Mucosa of descending colon (tissue), 3 donors: ENCODE measurements at places on chromosomes 1 and 21. TPM values are rescaled to one million over a fixed set of nuclear protein-coding genes. Genes with fewer than 3 reads are reported as not detected.

DNA sequence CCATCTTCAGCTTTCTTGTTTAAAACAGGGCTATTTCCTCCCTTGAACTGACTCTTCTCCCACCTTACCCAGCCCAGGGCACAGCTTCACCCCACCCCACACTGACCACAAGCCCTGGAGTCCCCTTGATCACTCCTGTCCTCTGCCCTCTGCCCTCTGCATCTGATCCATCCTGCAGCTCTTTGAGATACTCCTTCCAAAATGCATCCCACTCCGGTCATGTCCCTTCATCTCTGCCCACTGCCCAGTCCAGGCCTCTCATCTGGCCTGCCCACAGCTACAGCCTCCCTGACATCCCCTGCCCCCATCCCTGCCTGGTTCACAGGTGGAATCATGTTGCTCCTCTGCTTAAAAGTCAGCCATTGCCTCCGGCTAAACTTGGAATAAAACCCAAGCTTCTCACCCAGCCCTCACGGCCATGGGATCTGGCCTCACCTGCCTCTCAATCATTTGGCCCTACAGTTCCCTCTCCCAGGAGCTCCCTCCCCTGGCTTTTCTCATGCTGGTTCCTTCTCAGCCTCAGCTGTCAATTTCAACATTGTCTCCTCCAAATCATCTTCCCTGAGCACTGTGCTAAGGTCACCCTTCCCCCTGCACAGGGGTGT lies 202.0 kb downstream of the MATN1 start:
- no peak for DNase-seq

Gene AUNIP
- total RNA-seq: 0.35 TPM

Gene LCE1C
- total RNA-seq: not detected

Gene STUM
- total RNA-seq: 4.9 TPM

DNA sequence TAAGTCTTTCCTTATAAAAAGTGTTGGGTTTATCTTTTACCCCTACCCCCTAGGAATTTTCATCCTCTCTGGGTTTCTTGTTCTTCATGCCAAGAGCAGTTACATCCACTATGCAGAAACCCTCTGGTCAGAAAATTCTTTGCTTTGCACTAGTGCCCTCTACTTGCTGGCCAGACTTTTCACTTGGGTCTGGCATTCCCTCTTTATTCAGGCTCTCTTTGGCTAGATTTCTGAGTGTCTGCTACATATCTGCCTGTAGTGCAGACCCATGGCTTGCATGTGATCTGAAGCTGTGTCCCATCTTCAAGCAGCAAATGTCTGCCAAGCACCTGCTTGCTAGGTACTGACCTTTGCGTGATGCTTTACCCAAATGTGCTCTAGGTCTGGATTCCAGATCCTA lies 237.0 kb downstream of the GPATCH2 start:
- DNase-seq: no peak

Gene HES4
- 21.1 TPM for total RNA-seq

GRCh38 chr1:198575798-198576641 lies 35.5 kb upstream of the ATP6V1G3 start:
- no peak for DNase-seq

Gene OVAAL
- total RNA-seq: not detected

DNA sequence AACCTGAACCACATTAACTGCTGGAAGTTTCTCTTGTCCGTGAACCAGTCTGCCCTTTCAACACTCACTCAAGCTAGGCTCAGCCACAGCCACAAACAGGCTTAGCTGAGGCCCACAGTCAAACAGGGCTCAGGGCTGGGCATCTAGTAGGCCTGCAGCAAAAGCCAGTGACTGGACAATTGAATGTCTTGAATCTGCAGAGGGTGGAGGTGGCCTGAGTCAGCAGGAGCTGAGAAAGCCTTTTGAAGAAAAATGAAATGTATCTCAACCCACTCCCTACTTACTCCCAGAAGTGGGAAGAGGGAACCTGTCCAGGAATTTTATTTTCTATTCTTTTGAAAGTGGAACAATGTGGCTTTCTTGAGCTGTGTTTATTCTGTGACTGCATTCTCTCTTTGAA lies 95.4 kb downstream of the PTPRU start:
- DNase-seq: no peak

DNA sequence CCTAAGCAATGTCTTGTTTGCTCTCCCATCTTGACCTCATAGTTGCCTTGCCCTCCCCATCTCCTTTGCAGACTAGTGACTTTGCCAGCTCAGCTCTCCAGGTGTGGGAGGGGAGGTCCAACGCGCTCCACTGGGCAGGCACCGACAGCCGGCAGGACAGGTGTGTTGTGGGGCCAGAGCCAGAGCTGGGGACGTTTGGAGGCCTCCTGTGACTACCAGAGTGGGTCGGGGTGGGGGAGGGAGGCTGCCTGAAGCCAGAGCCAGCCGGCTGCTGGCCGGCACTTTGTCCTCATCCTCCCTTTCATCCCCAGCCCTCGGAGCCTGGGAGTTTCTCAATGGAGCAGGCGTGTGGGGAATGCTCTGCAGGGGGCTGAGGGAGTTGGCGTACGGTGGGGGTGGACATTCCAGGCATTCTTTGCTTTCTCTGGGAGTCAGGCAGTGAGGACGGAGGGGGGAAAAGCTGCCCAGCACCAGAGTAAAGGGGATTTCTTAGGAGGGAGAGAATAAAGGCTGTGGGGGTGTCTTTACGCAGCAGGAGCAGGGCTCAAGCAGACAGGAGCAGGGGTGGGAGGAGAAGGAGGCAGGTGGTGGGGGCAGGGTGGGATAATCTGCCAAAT lies 20.2 kb downstream of the NUAK2 start:
- peak; percentile 52 for DNase-seq

GRCh38 chr1:66168467-66168887 lies 365.5 kb upstream of the SGIP1 start:
- DNase-seq: no peak

Gene TESK2
- total RNA-seq: 10.7 TPM

DNA sequence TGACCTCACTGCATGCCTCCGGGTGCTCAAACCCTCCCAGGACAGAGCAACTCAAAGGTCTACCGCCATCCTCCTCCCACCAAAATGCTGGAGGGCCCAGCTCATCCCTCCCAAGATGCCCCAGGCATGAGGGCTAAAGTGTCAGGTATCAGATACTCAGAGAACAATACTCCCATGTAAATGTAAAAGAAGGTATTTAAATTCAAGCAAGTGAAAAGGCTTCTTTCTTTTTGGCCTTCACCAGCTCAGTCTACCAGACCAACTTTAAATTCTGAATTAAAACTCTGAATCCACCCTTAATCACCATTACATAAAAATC lies 3.0 kb downstream of the PARP1 start:
- DNase-seq: no peak

DNA sequence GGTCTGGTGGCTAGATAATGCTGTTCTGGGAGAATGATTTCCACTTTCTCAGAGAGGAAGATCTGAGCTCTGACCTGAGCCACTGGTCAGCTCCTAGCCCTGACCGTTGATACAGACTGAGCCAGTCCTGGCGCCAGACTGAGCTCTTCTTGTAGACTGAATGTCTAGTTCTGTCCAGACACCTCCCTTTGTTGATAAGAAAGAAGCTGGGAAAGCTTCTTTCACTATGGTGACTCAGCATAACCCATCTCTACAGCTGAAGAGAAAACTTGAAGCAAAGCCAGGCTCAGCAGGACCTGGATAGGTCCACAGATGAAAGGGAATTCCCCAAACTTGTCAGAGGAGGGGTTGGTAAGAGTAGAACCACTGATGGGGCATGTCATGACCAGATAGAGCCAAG lies 9.9 kb upstream of the TRABD2B start:
- DNase-seq: no peak

- no peak for DNase-seq
Measured at GRCh38 chr1:118960026-118960561, 28.0 kb downstream of the TBX15 start.

DNA sequence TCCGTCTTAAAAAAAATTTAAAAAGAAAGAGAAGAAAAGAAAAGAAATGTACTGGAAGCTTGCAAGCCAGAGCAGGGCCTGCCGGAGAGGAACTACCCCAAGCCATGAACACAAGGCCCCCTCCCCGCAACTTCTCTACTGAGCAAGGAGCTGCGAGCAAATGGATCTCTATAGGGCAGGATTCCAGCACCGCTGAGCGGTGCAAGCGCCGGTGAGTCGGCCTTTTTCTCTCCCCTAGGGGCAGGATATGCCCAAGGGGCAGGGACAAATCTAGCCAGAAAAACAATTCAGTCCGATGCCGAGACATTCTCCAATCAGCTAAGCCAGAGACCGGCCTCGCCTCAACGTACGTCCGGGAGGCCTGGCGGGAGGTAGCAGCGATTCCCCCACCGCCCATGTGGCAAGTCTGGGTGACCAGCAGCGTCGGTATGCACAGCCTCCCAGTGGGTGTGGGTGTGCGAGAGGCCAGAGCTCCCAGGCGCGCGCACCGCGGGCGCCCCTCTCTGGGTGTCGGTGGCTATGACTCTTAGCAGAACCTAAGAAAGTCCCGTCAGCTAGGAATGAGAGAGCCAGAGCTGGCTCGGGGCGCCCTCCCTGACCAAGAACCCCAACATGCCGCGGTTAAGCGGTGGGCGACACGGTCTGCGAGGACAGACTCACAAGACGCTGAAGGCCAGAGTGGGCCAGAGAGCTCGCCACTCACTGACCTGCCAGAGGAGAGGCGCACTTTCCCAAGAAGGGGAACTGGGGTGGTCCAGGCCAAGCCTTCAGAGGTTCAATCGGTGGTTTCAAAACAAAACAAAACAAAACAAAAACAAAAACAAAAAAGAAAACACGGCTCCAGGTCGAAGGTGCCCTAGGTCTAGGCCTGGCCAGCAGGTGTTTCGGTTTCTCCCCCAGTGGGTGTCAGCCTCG lies 1.9 kb downstream of the CSMD2 start:
- DNase-seq: peak; percentile 64

Gene TMEM39B
- 12.2 TPM for total RNA-seq

- no peak for DNase-seq
Measured at GRCh38 chr1:151313501-151313900, 13.7 kb downstream of the PI4KB start.

DNA sequence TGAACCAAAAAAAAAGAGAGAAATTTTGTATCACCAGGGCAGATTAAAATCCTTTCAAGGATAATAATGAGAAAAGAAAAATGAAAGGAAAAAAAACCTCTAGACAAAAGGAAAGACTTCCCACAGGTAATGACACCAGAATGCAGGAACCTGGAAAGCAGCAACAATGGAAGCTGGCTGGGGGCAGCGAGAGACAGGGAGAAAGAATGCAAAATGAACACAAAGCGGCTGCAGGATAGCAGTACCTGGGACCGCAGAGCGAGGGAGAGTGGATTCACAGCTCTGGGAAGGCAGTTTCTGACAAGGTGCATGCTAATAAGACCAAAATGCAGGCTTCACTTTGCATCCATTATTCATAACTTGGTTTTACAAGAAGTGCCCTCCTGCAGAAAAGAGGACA lies 349.0 kb downstream of the SIPA1L2 start:
- DNase-seq: no peak

Gene NBPF8
- 3.1 TPM for total RNA-seq

- DNase-seq: no peak
Measured at GRCh38 chr21:17784604-17785402, 34.4 kb downstream of the C21orf91 start.

DNA sequence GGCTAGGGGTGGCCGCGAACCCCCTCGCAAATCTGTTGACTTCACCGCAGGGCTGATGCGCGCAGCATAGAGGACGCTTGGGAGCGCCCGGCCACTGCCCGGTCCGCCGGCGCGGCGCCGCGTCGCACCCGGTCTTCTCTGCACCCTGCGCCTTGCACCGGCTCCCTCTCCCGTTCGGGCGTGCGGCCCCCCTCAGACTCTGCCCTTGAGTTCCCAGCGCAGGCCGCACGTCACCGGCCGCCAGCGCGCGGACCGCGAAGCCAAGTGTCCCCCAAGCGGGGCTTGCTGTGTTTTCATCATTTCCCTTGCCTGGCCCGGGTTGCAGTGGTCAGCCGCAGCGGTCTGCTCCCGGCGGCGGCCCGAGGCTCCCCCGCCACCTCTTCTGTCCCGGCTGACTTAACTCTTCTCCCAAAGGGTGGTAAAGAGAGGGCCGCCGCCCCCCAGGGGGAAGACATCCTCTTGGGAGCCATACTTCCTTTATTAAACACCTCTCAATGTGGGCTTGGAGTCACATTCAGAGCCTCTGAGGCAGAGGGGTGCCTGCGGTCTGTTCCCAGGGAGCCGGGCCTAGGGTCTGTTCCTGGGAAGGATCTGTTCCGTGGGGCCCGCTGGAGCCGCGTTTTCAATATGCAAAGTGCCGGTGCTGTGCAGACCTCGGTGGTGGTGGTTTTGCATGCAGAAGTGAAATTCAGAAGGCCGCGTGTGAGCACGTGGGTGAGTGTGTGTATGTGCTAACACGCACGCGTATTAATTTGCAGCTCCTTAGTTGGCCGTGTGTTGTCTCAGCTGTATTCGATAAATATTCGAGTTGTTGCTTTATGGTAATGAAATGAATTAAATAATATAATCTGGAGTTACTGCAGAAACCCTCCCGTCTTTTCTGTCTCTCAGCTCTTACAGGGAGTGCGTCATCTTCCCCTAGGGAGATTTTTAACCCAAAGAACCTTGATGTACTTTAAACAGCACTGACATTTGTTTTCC lies 17.6 kb downstream of the PBX1 start:
- no peak for DNase-seq

DNA sequence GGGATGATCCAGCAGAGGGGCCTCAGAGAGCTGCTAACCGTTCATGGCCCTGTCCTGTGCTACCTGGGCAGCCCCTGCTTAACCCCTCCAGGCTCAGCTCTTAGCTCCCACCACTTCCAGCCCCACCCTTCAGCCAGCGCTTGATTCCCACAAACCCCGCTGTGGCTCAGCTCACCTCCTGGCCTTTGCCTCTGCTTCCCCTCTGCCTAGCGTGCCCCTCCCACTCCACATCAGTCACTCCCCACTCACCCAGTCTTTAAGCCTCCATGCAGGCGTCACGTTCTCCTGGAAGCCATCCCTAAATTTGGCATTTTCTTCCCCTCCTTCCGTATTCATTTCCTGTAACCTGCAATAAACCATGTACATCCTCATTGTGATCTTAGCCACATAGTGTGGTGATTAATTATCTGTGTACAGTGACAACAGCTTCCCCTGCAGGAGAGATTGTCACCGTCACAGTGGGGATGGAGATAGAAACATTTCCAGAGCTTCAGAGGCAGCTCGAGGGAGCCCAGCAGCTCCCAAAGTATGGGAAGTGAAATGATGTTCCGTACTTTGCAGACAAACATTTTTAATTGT lies 65.5 kb downstream of the EPHB2 start:
- no peak for DNase-seq

- DNase-seq: no peak
Measured at GRCh38 chr1:210554382-210554781, 225.7 kb downstream of the HHAT start.

DNA sequence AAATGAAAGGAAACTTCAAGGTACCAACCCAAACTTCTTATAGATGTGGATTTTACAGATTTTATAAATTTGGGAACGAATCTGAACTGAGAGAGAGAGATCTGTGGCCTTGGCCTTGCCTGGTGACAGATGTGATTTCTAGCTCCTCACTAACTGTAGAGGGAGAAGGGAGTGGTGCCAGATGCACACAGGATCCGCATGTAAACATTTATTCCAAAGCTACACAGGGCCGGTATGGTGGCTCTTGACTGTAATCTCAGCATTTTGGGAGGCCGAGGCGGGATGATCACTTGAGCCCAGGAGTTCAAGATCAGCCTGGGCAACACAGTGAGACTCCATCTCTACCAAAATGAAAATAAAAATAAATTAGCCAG lies 77.1 kb downstream of the PGBD5 start:
- no peak for DNase-seq

Gene AMY1B
- not detected for total RNA-seq
